AG20443 (cell line): ENCODE measurements at places on chromosomes 6 and 20.

DNA sequence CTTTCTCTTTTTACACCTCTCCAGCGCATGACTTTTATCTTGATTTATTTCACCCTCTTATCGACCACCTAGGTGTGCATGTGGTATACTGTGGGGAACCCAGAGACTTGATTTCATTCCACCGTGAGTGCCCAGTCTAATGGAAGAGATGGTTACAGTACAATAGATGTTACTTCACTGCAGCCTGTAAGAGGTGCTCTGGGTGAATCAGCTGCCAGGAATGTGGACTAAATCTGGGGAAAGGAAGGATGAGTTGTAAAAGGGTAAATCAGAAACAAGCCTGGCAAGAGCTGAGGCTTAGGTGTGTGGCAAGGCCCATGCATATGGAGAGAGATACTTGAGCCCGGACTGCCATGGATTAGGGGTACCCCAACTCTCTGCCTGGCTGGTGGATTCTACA, 7.4 kb downstream of the STK35 start:
- DNase-seq = peak; percentile 73

- no peak for DNase-seq
Measured at GRCh38 chr20:63276956-63277355, 4.3 kb downstream of the ARFGAP1 start.

GRCh38 chr6:2656460-2657079, 94.2 kb downstream of the MYLK4 start:
- DNase-seq = no peak

GRCh38 chr6:97085772-97086171, 161.2 kb downstream of the KLHL32 start:
- peak; percentile 56 for DNase-seq

GRCh38 chr20:23232219-23232581, 118.4 kb upstream of the NXT1 start:
- no peak for DNase-seq

- no peak for DNase-seq
Measured at GRCh38 chr20:39124064-39124463, 161.9 kb downstream of the DHX35 start.

DNA sequence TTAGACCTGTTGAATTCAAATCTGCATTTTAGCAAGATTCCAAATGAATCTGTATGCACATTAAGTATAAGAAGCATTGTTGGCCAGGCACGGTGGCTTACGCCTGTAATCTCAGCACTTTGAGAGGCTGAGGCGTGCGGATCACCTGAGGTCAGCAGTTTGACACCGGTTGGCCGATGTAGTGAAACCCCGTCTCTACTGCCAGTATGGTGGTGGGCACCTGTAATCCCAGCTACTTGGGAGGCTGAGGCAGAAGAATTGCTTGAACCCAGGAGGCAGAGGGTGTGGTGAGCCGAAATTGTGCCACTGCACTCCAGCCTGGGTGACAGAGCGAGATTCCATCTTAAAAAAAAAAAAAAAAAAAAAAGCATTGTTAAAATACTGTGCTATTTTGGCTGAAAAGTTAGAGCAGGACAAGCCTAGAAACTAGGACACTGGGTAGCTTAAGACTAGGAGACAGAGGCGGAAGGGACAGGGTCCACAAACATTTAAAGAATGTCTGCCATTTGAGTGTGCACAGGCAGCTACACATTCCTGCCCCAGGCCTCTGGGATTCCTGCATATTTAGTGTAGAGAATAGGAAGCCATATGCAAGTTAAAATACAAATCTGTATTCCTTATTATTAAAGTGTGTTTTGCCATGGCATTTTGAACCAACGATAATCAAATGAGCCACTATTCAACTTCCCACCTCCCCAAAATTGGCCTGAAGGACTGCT, 45.1 kb upstream of the EEF1A1 start:
- DNase-seq = no peak

GRCh38 chr6:170178561-170179477, 112.1 kb downstream of the DLL1 start:
- DNase-seq = peak; percentile 83

DNA sequence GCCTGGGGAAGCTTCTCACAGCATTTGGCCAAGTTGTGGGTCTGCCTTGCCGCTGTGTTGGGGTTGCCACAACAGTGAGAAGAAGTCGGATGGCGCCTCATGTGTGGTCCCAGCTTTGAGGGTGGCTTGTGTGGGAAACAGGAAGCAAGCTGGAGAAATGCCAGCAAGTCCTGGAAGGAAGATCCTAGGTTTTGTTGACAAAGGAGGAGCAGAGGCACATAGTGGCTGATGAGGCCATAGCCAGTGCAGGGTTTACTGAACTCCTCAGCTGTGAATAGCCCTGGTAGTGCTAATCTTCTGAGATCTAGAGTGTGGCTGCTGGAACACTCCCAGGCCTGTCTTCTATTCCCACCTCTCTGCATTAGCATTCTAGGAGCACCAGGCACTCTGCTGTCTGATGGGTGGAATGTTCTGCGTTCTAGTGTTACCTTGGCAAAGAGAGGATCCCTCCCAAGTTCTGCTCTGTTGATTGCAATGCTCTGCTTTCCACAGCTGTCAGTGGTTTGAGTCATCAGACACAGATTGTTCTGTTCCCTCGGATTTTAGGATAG, 25.2 kb downstream of the SNPH start:
- DNase-seq = no peak
